Esophagus mucosa (tissue), 1 donor: ENCODE measurements at places on chromosomes 12 and 14. TPM values are rescaled to one million over a fixed set of nuclear protein-coding genes. Genes with fewer than 3 reads are reported as not detected.

GRCh38 chr12:106345746-106346145 lies 11.8 kb upstream of the POLR3B start:
- peak; percentile 75 for ATAC-seq

Gene SEC23A
- 23.3 TPM for total RNA-seq

DNA sequence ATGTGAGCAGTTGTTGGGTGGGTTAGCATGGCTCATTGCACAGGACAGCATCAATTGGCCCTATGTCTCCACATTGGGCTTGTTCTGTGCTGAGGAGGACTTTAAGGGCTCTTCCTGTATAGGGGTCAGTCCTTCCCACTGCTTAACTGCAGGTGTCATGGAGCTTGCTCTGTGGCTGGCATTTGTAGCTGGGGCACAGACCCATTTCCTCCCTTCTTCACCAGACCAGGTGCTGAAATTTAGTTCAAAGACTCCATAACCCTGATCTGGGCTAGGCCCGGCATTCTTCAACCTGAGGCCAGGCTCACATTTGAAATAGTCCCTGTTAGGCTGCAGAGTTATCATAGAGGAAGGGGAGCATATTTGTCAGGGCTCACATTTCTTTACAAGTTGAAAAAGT lies 12.8 kb downstream of the CHST11 start:
- ATAC-seq, result no peak

Gene KRT72
- not detected for total RNA-seq

Gene RHEBL1
- total RNA-seq, result 0.44 TPM

DNA sequence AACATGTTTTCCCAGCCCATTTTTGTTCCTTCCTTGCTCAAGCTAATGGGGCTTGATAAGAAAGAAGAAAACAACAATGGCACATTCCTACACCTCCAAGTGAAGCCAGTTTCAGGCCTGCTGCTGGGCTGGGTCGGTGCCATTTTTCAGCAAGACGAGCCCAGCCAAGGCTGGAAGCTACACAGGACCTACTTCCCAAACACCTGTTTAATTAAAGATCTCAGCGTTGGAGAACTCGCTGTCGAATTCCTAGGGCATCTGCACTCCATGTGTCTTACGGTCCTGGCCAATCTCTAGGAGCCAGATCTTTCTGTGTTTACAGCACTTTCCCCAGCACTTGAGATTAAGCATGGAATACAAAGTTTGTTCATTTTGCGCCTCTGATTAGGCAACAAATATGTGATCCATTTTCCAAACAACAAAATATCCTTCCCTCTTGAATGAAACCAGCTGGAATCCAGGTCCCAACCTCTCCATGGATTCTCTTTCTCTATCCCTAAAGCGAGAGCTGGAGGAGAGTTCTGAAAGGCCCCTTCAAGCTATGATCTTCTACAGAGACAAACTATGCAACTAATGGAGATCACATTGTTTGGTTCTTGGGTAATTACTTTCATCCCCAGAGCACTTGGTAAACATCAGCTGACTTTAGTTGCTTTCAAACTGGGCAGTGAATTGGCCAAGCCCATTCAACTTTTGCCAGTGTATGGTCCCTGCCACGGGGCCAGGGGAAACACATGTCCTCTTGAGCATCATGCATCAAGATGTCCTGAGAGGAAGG lies 34.3 kb upstream of the TC2N start:
- no peak for ATAC-seq

GRCh38 chr14:86296173-86296572 lies 766.2 kb downstream of the FLRT2 start:
- ATAC-seq, result no peak

DNA sequence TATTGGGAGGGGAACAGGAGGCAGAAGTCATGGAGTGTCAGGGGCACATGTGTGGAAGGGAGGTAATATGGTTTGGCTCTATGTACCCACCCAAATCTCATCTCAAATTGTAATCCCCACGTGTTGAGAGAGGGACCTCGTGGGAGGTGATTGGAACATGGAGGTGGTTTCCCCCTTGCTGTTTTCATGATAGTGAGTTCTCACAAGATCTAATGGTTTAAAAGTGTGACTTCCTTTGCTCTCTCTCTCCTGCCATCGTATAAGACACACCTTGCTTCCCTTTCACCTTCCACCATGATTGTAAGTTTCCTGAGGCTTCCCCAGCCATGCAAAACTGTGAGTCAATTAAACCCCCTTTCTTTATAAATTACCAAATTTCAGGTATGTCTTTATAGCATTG lies 41.6 kb upstream of the CDK17 start:
- ATAC-seq, result no peak

- ATAC-seq, result peak; percentile 55
These were observed 21.0 kb downstream of the BTG1 start for GRCh38 chr12:92124689-92125029.

Gene RNASE3
- total RNA-seq, result not detected

DNA sequence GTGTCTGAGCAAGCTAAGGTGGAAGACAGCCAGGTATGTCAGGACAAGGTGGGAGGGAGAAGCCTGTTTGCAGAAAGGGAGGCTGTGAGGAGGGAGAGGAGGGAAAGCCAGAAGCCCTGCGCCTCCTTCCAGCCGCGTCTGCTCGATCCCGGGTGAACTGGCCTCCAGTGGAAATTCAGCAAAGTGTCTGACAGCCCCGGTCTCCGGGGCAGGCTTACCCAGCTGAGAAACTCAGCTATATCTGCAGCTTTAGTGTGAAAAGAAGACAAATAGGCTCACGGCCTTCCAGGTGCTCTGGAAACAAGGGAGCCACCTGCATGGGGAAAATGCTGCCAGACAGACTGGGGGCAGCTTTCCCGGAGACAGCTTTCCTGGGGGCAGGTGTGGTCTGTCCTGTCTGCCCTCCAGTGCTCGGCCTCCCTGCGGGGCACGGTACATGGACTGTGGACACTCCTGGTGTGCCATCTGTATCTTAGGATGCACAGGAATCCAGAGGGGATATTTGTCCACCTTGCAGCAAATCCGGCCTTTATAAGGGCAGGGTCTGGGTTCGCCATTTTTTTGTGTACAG lies 6.3 kb downstream of the RFLNA start:
- ATAC-seq, result no peak

Gene GRIP1
- 20.1 TPM for total RNA-seq

- no peak for ATAC-seq
These were observed 513.0 kb downstream of the DIO2 start for GRCh38 chr14:79698298-79698711.

- no peak for ATAC-seq
These were observed 98.8 kb upstream of the NTF3 start for GRCh38 chr12:5333096-5333495.

Gene TAS2R7
- not detected for total RNA-seq
